ENCODE measurements at places on chromosomes 6 and 20.
A peak's percentile ranks its signal among the peaks of the same experiment; 100 is the strongest.

- no peak overlapping the region for H3K4me3 ChIP-seq
- no peak overlapping the region for H3K27ac ChIP-seq
- H3K36me3 ChIP-seq = no peaks in the 10 kb centered on the region
- DNase-seq = no peak
- H3K4me1 ChIP-seq = no peaks in the 10 kb centered on the region
Measured at GRCh38 chr6:125509477-125509876, 207.7 kb upstream of the HDDC2 start.

DNA sequence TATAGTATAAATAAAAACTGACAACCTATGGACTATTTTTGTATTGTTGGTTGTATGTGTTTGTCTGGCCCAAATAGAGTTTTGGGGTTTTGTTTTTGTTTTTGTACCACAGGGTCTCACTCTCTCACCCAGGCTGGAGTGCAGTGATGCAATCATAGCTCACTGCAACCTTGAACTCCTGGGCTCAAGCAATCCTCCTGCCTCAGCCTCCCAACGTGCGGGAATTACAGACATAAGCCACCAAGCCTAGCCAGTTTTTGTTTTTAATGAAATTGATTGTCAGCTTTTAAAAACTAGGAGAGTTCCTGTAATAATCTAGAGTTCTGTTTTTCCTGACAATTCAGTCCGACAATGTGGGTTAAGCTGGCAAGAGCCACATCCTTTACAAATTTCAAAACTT lies 98.7 kb downstream of the ZMYND8 start:
- no peaks in the 10 kb centered on the region for H3K27me3 ChIP-seq
- no peak overlapping the region for H3K27ac ChIP-seq
- H3K4me3 ChIP-seq = no peak overlapping the region
- H3K36me3 ChIP-seq = peaks cover 50% of the 10 kb centered on the region

DNA sequence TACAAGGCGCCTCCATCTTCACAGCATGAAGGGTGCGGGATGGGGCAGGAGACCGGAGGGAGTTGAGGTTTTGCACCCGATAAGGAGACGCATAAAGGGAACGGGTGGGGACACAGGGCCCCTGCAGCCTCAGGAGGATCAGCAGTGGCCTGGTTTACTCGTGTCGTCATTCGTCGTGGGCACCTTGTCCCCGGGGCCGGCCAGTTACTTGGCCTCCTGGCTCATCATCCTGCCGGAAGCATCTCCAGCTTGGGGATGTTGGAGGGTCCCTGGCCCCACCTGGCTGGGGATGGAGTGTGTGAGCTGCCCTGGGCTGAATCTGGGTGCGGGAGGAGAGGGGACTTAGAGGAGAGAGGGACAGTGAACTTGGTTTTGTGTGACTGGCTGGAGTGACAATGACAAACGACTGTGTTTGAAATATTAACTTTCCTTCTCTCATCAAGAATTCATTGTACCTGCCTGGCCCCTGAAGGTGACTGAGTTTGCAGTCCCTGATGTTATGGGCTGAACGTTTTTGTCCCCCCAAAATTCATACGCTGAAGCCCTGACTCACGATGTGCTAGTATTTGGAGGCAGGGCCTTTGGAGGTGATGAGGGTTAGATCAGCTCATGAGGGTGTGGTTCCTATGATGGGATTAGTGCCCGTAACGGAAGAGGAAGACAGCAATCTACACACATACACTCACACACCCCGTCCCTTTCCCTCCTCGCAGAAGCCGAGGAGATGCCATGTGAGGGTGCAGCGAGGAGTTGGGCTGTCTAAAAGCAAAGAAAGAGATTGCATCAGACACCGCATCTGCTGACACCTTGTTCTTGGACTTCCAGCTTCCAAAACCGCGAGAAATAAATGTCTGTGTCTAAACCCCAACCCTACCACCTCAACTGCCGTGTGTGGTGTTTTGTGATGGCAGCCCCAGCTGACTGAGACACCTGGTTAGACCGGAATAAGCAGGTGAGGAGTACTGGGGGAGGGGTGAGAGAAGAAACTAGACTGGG lies 65.0 kb upstream of the MAP3K4 start:
- H3K27ac ChIP-seq = no peak overlapping the region
- no peak for DNase-seq
- no peak overlapping the region for H3K4me3 ChIP-seq
- H3K27me3 ChIP-seq = peaks cover 27% of the 10 kb centered on the region

GRCh38 chr6:15672818-15673217 lies 10.0 kb upstream of the DTNBP1 start:
- no peaks in the 10 kb centered on the region for H3K4me1 ChIP-seq
- no peak overlapping the region for H3K27ac ChIP-seq
- no peak for DNase-seq
- H3K27me3 ChIP-seq = peaks cover 46% of the 10 kb centered on the region
- H3K4me3 ChIP-seq = no peak overlapping the region
- no peaks in the 10 kb centered on the region for H3K36me3 ChIP-seq

DNA sequence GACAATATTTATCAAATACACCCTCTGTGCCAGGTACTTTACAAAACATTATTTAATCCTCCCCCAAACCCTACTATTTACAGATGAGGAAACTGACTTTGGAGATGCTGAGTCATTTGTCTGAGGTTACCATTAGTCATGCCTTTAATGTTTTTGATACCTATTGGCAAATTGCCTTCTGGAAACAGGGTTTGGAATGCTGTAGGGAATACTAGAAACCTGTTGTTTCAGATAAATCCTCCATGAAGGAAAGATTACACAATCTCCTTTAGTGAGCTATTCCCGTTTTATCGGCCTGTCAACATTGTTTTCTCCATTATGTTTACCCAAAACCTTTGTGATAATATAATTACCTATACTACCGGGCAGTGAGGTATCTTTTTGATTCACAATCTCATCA lies 93.6 kb upstream of the ADGRF1 start:
- DNase-seq = no peak
- no peaks in the 10 kb centered on the region for H3K36me3 ChIP-seq
- H3K4me3 ChIP-seq = no peak overlapping the region
- no peaks in the 10 kb centered on the region for H3K4me1 ChIP-seq
- peaks cover 14% of the 10 kb centered on the region for H3K27me3 ChIP-seq
- H3K27ac ChIP-seq = no peak overlapping the region

DNA sequence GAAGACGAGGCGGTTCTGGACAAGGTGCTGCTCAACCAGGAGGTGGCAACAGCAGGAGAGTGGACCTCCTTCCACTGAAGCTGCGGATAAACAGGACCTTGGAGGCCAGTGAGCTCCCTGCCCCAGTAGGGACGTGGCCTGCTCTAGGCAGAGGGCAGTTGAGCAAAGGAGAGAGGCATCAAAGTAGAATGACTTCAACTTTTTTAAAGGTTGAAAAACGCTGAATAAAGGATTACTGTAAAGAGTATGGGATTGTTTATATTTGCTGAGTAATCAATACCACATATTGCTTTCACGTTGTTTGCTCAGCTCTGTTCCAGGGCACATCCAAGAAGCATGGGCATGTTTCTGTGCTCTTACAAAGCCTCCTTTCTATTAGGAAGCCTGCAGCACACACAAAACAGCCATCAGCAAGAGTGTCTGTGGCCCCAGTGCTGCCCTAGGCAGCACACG lies 48.1 kb downstream of the ERMARD start:
- H3K27me3 ChIP-seq = peaks cover 71% of the 10 kb centered on the region
- DNase-seq = no peak
- peaks cover 18% of the 10 kb centered on the region for H3K4me1 ChIP-seq
- no peak overlapping the region for H3K4me3 ChIP-seq

- H3K27ac ChIP-seq = peak overlapping the region; percentile 78
- no peak overlapping the region for H3K4me3 ChIP-seq
- DNase-seq = peak; percentile 34
- H3K36me3 ChIP-seq = peaks cover 78% of the 10 kb centered on the region
- H3K27me3 ChIP-seq = no peaks in the 10 kb centered on the region
- H3K4me1 ChIP-seq = peaks cover 53% of the 10 kb centered on the region
Measured at GRCh38 chr6:26445934-26446667, 5.8 kb downstream of the BTN3A3 start.

- H3K27me3 ChIP-seq = peaks cover 4% of the 10 kb centered on the region
- no peak overlapping the region for H3K4me3 ChIP-seq
- H3K36me3 ChIP-seq = no peaks in the 10 kb centered on the region
- H3K4me1 ChIP-seq = no peaks in the 10 kb centered on the region
Measured at GRCh38 chr6:154414021-154414813, 57.6 kb upstream of the IPCEF1 start.

DNA sequence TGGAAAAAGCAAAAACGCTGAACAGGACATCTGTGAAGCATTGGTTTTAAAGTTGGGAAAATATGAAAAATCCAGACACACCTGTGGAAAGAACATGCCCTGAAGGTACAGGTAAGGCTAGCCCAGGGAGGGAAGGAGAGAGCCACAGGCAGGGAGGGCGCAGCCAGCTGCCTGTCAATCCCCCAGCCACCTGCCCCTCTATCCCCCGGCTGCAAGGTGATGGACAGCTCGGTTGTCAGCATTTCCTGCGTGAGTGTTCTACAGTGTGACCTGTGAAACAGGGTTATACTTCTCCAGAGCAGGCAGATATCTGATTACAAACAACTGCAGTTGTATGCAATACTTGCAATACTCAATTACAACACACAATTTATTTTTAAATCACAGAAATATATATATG lies 358.1 kb downstream of the SMOC2 start:
- no peak for DNase-seq
- H3K36me3 ChIP-seq = no peaks in the 10 kb centered on the region
- no peak overlapping the region for H3K4me3 ChIP-seq
- no peaks in the 10 kb centered on the region for H3K27me3 ChIP-seq
- no peaks in the 10 kb centered on the region for H3K4me1 ChIP-seq

DNA sequence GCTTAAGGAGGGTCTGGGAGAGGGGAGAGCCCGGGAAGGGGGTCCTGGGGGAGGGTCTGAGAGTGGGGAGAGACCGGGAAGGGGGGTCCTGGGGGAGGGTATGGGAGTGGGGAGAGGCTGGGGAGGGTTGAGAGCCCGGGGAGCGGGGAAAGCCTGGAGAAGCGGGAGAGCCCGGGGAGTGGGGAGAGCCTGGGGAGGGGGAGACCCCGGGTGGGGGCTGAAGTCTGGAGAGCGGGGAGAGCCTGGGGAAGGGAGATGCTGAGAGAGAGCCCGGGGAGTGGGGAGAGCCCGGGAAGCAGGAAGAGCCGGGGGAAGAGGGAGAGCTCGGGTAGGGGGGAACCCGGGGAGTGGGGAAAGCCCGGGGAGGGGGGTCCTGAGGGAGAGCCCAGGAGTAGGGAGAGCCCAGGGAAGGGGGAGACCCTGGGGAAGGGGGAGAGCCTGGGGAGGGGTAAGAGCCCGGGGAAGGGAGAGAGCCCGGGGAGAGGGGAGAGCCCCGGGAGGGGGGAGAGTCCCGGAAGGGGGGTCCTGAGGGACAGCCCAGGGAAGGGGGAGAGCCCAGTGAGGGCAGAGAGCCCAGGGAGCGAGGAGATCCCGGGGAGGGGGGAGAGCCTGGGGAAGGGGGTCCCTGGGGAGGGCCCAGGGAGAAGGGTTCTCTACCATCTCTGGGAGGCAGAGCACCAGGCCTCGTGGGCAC lies 148.5 kb downstream of the SYNDIG1 start:
- H3K27me3 ChIP-seq = peaks cover 13% of the 10 kb centered on the region
- no peak for DNase-seq
- no peak overlapping the region for H3K27ac ChIP-seq
- no peak overlapping the region for H3K4me3 ChIP-seq
- H3K4me1 ChIP-seq = no peaks in the 10 kb centered on the region

DNA sequence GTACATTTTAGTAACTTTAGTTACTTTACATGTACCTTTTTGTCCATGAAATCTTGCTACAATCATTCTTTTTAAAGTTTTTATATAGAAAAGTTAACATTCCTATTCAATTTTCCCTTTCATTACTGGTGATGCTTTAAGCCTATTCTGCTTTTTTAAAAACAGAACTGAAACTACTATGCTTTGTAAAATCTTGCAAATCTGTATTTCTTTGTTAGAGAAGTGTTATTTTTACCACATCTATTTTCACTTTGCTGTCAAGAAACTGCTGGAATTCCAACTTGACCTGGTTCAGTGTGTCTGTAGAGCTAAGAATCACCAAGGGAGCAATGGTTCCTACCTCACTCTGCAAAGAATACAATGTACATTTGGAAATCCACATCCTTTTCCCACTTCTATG lies 21.8 kb upstream of the SAMD5 start:
- peaks cover 4% of the 10 kb centered on the region for H3K27me3 ChIP-seq
- H3K27ac ChIP-seq = no peak overlapping the region
- no peaks in the 10 kb centered on the region for H3K36me3 ChIP-seq
- H3K4me3 ChIP-seq = no peak overlapping the region

DNA sequence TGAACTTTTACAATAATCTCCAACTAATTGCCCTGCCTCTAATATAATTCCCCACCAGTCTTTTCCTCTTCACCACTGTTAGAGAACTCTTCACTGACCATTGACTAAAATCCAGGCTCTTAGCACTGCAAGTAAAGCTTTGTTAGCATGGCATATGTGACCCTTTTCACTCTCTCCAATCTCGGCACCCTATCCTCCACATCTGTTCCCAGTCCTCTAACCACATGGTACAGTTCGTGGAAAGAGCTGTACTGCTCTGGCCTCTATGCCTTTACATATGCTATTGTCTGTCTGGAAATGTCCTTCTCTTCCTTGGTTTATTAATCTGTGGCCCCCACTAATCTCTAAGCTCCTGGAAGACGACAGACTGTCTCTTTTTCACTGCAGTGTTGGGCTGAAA lies 63.0 kb upstream of the EIF2S2 start:
- no peak overlapping the region for H3K4me3 ChIP-seq
- no peaks in the 10 kb centered on the region for H3K27me3 ChIP-seq
- H3K4me1 ChIP-seq = no peaks in the 10 kb centered on the region
- no peaks in the 10 kb centered on the region for H3K36me3 ChIP-seq
- H3K27ac ChIP-seq = no peak overlapping the region

GRCh38 chr20:43160941-43161340 lies 28.8 kb downstream of the PTPRT start:
- H3K27ac ChIP-seq = no peak overlapping the region
- H3K27me3 ChIP-seq = no peaks in the 10 kb centered on the region
- no peak overlapping the region for H3K4me3 ChIP-seq
- DNase-seq = no peak
- no peaks in the 10 kb centered on the region for H3K36me3 ChIP-seq

DNA sequence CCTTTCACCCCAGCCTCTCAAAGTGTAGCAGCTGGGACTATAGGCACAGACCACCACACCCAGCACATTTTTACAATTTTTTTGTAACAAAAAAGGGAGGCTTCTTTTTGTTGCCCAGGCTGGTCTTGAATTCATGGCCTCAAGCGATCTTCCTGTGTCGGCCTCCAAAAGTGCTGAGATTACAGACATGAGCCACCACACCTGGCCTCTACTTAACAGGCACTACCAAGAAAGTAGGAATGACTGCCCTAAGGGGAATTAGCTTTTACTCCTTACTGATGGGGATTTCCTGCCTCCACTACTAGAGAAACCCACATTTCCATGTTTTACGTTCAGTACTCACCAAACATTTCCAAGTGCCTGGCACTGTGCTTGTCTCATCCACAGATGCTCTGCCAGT lies 109.6 kb downstream of the CARMIL1 start:
- no peak overlapping the region for H3K27ac ChIP-seq
- H3K27me3 ChIP-seq = no peaks in the 10 kb centered on the region
- no peaks in the 10 kb centered on the region for H3K36me3 ChIP-seq
- no peak for DNase-seq
- no peaks in the 10 kb centered on the region for H3K4me1 ChIP-seq

- no peak for DNase-seq
- H3K27me3 ChIP-seq = no peaks in the 10 kb centered on the region
- H3K4me1 ChIP-seq = no peaks in the 10 kb centered on the region
- no peak overlapping the region for H3K27ac ChIP-seq
- H3K36me3 ChIP-seq = no peaks in the 10 kb centered on the region
Measured at GRCh38 chr20:9130521-9130920, 61.6 kb downstream of the PLCB4 start.

- no peaks in the 10 kb centered on the region for H3K4me1 ChIP-seq
- H3K36me3 ChIP-seq = peaks cover 17% of the 10 kb centered on the region
- no peak overlapping the region for H3K27ac ChIP-seq
- H3K27me3 ChIP-seq = no peaks in the 10 kb centered on the region
- no peak for DNase-seq
Measured at GRCh38 chr20:17633221-17633849, 48.7 kb downstream of the RRBP1 start.
